ENCODE measurements at places on chromosomes 4 and X. TPM values are rescaled to one million over a fixed set of nuclear protein-coding genes. Genes with fewer than 3 reads are reported as not detected.

DNA sequence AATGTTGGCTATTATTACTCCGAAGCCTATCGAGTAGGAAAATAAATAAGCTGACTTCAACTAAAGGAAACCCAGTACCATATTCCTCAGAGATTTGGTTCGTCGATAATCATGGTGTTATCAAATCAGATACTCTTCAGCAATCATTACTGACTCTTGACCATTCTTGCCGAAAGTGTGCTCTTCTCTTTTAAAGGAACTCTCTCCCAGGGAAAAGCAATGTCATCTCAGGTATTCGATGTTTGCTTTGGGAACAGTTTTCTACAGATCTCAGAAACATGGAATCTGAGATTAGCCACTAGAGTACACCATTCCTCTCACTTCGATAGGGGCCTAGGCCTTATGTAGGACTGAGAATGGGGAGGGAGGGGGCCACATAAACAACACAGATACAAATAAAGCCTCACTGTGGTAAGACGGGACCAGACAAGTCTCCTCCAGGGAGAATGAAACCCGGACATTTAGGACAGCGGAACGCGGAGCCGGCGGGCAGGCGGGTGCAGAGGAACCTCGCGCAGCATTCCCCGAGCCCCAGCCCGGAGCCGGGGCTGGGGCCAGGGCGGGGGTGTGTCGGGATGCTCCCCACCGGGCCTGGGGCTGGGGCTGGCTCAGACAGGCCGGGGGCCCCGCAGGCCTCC is 581 bp downstream of the DNAJB14 start:
- H3K4me1 ChIP-seq, result peaks cover 13% of the 10 kb centered on the region
- peak overlapping the region; percentile 95 for H3K4me3 ChIP-seq
- peak; percentile 90 for DNase-seq
- H3K36me3 ChIP-seq, result no peaks in the 10 kb centered on the region
- H3K27me3 ChIP-seq, result no peaks in the 10 kb centered on the region

Gene CENPI
- total RNA-seq, result 5.2 TPM

DNA sequence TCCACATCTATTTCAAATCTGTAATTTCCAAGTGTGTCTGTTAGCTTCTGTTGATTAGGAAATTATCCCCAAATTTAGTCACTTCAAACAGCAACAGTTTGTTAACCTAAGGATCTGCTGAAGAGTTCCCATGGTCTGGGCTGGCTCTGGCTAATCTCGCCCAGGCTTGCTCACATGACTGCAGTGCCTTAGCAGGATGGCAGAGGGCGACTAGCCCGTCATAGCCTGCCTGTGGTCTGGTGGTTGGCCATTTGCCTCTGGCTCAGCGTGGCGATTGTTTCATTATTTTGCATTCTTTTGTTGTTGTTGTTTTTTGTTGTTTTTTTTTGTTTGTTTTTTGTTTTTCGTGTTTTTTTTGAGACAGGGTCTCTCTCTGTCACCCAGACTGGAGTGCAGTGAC is 264.0 kb downstream of the TRIML1 start:
- no peaks in the 10 kb centered on the region for H3K27me3 ChIP-seq
- no peak overlapping the region for H3K27ac ChIP-seq

Gene MAGEB17
- total RNA-seq, result not detected

- no peak overlapping the region for H3K27ac ChIP-seq
- no peaks in the 10 kb centered on the region for H3K36me3 ChIP-seq
- peaks cover 2% of the 10 kb centered on the region for H3K4me1 ChIP-seq
- H3K27me3 ChIP-seq, result no peaks in the 10 kb centered on the region
Measured at GRCh38 chr4:40718586-40718985, 31.2 kb upstream of the NSUN7 start.
